ENCODE measurements at places on chromosomes 12 and 14.
A peak's percentile ranks its signal among the peaks of the same experiment; 100 is the strongest.

DNA sequence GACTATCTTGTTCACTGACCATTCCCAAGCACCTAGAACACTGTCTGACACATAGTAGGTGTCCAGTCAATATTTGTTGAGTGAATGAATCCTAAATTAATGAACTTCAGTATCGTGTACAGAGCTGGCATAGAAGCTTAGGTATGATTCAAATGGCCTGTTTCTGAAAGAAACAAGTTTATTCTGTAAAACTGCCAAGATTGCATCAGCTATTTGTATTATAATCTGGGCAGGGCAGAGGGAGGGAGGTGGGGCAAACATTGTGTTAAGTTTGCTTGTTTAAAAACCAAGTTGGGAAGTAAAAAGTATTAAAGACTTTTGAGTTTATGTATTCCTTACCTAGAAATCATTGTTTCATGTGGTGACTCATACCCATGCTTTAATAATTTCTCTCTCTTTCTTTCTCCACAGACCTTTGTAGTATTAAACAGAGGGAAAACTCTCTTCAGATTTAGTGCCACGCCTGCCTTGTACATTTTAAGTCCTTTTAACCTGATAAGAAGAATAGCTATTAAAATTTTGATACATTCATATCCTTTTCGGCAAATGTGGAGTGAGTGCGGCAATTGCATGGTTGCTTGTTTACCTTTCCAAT is 92.8 kb downstream of the SCN8A start:
- DNase-seq, result no peak

GRCh38 chr14:53979113-53979681 is 22.6 kb upstream of the BMP4 start:
- DNase-seq, result no peak

DNA sequence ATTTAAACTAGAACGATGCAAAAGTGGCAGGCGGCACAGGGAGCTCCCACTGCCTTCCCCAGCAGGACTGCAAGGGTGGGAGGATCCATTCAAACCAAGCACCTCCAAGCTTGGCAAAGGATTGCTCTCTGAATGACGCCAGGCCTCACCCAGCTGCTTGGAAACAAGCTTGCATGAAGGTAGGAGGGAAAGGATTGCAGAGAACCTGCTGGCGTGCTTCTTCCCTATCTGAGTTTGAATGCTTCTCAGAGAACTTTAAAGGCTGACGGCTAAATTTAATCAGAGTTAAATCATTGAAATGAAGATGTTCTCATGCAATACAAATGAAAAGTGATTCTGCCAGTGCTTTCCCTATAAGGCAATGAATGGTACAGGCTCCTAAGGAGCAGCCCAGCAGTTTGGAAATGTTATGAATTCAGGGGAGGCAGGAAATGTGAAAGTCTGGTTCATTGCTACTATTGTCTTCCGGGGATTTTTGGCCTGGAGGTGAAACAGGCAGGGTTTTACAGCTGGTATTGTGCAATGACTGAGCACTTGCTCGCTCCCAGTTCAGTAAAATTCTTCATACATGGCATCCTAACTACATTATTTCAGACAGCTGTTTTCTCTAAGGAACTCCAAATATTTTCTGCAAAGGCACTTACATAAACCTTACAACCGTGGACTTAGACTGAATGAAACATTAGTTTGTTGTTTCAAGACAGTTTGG is 31.9 kb upstream of the DUSP6 start:
- DNase-seq, result peak; percentile 66

DNA sequence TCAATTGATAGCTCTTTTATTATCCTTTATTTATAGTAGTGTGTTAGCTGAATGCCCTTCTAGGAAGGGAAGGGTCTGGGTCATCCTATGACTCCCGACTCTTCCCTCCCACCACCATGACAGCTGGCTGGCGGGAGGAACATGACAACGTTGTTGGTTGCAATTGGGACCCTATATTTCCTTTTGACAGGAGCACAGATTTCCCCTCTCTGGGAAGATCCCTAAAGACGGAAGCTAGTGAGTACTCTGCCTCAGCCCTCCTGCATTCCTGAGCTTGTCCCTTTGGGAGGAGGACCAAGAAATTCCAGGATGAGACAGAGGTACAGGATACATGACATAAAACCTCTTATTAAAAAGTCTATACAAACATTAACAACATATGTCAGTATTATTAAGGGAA is 485.4 kb downstream of the NAV3 start:
- no peak for DNase-seq

- DNase-seq, result no peak
Observed at GRCh38 chr12:71804505-71804904, 35.1 kb upstream of the TBC1D15 start.

GRCh38 chr12:70553391-70553859 is 83.8 kb downstream of the PTPRB start:
- DNase-seq, result no peak

DNA sequence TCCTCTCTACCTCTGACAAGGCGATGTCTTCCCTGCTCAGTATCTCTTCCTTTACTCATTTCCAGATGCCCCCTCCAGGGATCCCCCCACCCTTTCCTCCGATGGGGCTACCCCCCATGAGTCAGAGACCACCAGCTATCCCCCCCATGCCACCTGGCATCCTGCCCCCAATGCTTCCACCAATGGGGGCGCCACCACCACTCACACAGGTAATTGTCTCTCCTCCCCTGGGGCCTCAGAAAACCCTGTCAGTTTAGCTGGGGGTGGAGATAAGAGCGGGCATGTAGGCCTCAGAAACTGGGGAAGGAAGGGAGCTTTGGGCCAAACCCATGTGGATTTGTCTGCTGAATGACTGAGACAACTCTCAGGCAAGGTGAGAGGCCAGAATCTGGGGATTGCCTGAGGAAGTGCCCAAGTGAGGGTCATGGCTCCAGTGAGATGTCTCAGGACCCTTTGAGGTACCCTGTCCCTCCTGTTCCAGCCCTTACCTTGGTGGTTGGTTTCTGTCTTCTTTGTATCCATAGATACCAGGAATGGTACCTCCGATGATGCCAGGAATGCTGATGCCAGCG is 8.1 kb downstream of the PRPF40B start:
- no peak for DNase-seq

- no peak for DNase-seq
Observed at GRCh38 chr12:40034156-40034555, 71.7 kb downstream of the SLC2A13 start.

DNA sequence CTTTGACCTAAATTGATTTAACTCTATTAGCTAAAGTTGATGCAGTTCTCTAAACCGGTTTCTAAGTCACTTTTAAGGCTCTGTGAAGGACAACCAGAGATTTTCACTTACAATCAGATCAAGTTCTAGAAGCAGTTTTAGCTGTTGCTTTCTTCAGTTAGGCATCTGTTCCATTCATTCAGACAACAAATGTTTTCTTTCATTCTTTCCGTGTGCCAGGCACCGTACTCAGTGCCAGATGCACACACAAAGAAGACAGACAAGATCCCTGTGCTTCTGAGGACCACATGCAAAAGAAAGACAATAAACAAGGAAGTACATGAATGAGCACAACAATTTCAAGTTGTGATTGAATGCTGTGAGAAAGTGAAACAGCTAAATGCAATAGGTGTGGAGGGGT is 11.1 kb upstream of the EGLN3 start:
- DNase-seq, result peak; percentile 59

DNA sequence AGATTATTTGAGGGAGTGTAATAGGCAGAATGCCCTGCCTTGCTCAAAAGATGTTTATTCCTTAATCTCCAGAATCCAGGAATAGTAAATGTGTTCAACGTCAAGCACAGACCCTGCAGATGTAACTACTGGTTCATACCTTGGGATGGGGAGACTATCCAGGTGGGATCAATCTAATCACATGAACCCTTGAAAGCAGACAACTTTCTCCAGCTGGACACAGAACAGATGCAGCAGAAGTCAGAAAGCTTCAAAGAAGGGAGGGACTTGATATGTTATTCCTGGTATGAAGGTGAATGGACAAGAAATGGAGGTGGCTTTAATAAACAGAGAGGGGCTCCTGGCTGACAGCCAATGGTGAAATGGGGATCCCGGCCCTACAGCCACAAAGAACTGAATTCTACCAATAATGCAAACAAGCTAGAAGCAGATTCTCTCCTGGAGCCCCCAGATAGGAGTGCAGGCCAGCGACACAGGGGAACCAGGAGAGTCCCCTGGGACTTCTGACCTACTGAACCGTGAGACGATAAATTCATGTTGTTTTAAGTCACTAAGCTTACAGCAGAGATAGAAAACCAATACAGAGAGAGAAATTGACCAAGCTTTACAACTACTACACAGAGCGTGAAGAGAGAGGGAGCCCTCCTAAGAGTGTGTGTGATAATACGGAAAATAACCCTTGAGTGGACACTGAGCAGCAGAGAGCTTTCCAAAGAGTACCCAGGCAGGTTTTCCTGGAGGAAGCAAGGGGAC is 133.5 kb upstream of the TMEM132C start:
- no peak for DNase-seq

DNA sequence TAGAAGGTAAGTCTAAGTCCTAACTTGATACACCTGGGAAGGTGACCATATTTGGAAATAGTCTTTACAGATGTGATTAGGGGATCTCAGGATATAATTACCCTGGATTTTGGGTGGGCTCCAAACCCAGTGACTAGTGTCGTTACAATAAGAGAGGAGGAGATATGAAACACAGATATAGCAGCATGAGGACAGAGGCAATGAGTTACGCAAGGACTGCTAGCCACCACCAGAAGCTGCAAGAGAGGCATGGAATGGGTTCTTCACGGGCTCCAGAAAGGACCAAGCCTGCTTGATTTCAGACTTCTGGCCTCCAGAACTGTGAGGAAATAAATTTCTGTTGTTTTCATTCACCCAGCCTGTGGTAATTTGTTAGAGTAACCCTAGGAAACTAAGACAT is 28.6 kb downstream of the FGFR1OP2 start:
- no peak for DNase-seq

- DNase-seq, result no peak
Observed at GRCh38 chr14:79852950-79853744, 358.2 kb downstream of the DIO2 start.

GRCh38 chr14:90495357-90496276 is 98.8 kb downstream of the CALM1 start:
- DNase-seq, result no peak

GRCh38 chr14:36027354-36027753 is 149.2 kb downstream of the PTCSC3 start:
- no peak for DNase-seq

DNA sequence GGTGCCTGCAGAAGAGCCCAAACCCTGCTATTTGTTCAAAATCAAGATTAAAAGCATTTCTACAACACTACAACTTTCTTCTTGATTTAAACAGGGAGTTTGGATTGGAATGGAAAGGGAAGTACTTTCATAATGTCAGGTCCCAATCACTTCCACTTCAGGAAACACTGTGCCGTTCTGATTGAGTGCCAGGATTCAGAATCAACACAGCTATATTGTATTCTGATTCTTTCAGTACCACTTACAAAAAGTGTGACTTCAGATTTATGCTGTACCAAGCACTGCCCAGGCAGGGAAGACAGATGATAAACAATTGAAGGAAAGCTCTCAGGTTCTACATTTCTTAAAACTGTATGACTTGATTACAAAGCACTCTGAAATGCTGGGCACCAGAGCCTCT is 3.2 kb downstream of the TDP1 start:
- DNase-seq, result no peak

- DNase-seq, result no peak
Observed at GRCh38 chr12:85821759-85822158, 14.4 kb downstream of the RASSF9 start.

GRCh38 chr14:102870994-102871831 is 51.2 kb upstream of the AMN start:
- no peak for DNase-seq

DNA sequence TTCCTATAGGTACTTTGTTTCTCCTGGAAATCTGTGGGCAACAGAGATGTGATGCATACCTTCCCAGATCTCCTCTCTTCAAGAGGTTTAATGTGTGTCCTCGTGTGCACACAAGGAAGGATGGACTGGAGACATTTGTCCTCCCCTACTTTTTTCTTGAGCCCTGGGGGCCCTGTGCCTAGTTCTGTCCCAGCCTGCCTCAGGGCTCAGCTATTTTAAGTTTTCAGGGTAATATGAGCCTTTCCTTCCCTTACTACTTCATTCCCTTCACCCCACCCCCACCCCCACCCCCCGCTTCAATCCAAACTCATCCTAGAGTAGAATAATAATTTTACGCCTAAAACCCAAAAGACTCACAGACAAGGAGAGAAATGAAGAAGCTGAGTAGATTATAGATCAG is 446 bp downstream of the STAC3 start:
- DNase-seq, result no peak

DNA sequence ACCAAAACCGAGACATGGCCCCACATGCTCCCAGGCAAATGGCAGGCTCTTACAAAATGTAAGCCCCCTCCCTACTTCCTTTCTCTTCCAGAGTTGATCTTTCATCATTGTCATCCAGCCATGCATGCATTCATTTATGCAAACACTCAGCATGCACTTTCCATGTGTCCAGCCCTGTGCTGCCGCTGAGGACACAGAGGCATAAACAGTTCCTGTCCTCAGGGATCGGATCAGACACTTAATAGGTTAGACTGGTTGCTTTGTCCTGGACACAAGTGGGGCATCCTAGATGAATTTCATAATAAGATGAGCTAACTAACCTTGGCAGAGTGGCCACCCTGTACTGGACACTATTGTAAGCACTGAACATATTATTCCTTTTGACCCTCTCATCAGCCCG is 23.1 kb downstream of the PRIMA1 start:
- no peak for DNase-seq

DNA sequence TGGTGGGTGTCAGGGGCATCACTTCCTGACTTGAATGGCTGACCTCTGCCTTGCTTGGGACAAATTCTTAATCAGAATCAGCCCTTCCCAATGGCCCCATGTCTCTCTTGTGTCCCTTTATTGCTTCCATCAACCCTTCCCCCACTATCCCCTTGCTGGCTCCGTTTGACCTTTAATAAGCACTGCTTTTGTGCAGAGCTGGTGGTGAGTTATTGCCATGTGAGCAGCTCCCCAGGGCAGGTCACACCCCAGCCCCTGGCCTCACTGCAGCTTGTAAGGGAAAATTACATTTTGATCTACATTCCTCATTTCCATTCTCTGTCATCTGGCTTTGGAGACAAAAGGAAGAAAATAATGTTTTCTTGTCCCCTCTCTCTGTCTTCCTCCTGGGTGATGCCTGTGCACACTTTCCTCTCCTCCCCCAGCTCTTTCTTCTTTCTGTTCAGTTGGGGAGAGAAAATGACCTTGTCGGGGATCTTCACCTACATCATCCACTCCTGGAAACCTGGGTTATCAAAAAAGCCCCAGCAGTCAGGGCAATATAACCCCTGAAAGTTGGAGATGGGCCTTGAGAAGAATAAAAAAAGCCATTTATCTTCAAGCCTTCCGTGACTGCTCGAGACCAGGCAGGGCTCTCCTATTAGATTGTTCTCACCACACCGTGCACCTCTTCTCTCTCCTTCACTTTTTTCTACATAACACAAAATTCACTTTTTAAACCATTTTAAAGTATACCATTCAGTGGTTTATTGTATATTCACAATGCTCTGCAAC is 100.4 kb upstream of the SRRM4 start:
- no peak for DNase-seq

- DNase-seq, result no peak
Observed at GRCh38 chr14:104348741-104349140, 210.4 kb downstream of the KIF26A start.

GRCh38 chr14:24351517-24351916 is 11.7 kb upstream of the RIPK3 start:
- DNase-seq, result no peak

- no peak for DNase-seq
Observed at GRCh38 chr14:66920196-66920595, 269.0 kb upstream of the GARIN2 start.
